Stimulated activated CD8-positive, alpha-beta memory T cell treated with anti-CD3 and anti-CD28 coated beads, Interleukin-15, amount 100 ng/mL, for 4 hours (primary cell): ENCODE measurements at places on chromosomes 13 and 19.
A peak's percentile ranks its signal among the peaks of the same experiment; 100 is the strongest.

DNA sequence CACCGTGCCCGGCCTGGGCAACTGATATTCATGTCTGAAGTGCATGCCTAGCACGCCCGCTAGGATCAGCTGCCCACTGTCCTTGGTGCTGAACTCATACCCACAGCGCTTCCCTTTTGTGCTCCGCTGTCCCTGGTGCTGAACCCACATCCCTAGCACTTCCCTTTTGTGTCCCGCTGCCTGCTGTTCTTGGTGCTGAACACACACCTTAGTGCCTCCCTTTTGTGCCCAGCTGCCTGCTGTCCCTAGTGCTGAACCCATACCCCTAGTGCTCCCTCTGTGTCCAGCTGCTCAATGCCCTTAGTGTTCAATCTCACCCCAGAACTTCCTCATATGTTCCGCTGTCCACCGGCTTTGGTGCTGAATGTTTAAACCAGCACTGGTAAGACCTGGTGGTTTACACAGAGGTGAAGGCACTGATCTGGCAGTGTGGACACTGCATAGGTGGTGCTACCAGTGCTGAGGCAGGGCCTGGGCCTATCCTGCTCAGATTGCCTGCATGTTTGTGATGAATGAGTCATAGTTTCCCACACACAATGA is 26.3 kb upstream of the SIGLEC11 start:
- peak; percentile 22 for DNase-seq

DNA sequence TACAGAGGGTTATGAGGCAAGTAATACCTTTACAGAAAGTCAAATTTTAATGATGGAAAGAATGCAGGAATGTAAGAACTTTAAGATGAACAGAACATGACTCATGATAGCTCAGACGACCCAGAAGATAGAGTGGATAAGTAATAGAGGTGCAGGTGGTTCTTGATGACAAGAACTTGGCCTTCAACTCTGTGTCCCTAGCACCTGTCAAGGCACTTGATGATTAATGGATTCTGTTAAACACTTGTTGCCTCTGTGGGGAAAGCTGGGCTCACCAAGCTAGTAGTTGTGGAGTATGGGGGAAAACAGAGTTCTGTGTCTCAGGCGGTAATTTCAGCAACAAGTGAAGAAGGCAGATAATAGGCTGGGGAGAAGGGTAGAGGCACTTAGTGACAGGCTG is 306.2 kb downstream of the ATP8A2 start:
- no peak for DNase-seq

- DNase-seq, result no peak
These were observed 624 bp downstream of the GPR32 start for GRCh38 chr19:50770888-50771287.

DNA sequence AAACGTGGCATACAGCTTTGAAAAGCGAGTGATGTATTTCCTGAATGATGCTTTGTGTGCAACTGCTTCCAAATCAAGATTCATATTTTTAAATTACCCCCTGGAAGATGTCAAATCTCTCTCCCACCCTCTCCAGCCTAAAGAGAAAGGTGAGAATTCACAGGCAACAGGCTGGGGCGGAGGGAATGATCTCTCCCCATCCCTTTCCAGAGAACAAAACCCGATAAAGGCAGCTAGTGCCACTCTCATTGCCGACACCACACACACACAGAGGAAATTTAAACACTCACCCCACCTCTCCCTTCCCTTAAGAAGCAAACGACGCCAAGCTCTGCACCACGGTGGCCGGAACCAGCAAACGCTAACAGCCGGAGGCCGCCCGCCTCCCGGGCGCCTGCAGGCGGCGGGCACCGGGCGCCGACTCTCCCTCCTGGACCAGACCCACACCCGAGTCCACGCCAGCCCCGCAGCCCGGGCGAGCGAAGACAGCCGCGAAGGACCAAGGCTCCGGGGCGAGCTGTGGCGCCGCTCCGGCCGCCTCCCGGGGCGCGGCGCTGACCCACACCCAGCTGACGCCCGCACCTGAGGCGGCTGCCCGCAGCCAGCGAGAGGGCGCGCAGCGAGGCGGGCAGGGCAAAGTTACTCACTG is 477 bp downstream of the LNX2 start:
- no peak for DNase-seq

GRCh38 chr13:24035411-24035810 is 125.1 kb upstream of the SPATA13 start:
- no peak for DNase-seq

DNA sequence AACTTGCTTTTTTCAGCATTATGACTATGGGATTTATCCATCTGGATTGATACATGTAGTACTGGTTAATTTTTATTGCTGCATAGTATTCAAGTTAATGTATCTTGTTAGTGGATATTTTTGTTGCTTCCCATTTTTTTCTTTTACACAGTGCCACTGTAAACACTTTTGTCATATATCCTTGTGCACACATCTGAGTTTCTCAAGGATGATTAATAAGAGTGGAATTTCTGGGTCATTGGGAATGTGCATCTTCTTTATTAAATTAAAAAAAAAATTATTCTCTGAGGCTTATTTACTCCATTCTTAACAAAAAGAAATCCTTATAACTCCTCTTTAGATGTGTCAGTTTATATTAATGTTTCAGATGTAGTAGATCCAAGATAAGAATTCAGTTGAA is 27.3 kb downstream of the B3GLCT start:
- DNase-seq, result no peak

DNA sequence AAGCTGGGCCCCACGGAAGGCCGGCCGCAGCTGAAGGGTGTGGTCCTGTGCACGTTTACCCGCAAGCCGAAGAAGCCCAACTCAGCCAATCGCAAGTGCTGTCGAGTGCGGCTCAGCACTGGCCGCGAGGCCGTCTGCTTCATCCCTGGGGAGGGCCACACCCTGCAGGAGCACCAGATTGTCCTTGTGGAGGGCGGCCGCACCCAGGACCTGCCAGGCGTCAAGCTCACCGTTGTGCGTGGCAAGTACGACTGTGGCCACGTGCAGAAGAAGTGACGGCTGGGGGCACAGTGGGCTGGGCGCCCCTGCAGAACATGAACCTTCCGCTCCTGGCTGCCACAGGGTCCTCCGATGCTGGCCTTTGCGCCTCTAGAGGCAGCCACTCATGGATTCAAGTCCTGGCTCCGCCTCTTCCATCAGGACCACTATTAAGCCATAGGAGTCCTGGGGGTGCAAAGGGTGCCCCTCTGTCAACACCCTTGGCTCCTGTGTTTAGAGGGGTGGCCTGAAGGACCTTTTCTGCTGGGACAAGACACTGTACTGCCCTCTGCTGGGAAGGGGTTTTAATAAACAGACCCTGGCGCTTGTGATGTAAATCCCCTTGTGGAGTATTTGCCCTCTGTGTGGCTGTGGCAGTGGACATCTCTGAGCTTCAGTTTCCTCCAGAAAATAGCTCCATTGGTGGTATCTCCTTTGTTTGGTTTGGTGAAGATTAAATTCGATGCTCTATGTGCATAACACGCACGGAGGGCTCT is 1.9 kb downstream of the MRPS12 start:
- no peak for DNase-seq

- no peak for DNase-seq
These were observed at the start of gene POSTN for GRCh38 chr13:37598597-37598996. TSS of gene POSTN (minus strand) at chr13:37598768. CDS start at chr13:37598726, 42 bp downstream.

DNA sequence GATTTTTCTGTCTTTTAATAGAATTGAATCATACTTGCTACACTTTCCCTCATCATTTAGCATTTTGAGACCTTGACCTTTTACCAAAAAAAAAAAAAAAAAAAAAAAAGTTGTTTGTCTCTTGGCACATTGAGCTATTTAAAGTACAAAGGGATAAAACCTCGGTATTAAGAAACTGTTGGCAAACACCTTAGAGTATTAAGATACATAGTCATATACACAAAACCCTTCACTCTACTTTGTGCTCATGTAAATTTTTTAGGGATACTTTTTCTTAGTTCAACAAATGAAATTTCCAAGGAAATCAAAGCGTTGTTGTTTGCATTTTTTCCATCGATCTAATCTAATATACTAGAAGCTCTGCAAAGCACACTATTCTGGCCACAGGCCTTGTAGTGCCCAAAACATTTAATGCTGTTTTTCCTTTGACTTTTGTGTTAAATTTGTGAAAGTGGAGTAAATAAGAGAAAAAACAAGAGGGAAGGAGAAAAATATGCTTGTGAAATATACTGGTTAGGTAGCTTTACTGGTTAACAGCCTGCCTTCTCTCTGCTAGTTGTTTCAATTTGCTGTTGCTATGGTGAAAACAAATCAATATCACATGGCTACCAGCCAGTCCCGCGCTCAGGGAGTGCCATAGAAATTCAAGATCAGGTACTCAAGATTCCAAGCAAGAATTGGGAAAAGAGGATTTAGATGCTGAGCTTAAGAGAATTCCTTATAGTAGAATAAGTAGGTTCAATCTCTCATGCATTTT is 2.6 kb downstream of the MBNL2 start:
- DNase-seq, result no peak

- DNase-seq, result no peak
These were observed 19.0 kb downstream of the LAMP1 start for GRCh38 chr13:113315992-113316391.

GRCh38 chr19:2296141-2296540 is 11.8 kb downstream of the LINGO3 start:
- DNase-seq, result no peak

DNA sequence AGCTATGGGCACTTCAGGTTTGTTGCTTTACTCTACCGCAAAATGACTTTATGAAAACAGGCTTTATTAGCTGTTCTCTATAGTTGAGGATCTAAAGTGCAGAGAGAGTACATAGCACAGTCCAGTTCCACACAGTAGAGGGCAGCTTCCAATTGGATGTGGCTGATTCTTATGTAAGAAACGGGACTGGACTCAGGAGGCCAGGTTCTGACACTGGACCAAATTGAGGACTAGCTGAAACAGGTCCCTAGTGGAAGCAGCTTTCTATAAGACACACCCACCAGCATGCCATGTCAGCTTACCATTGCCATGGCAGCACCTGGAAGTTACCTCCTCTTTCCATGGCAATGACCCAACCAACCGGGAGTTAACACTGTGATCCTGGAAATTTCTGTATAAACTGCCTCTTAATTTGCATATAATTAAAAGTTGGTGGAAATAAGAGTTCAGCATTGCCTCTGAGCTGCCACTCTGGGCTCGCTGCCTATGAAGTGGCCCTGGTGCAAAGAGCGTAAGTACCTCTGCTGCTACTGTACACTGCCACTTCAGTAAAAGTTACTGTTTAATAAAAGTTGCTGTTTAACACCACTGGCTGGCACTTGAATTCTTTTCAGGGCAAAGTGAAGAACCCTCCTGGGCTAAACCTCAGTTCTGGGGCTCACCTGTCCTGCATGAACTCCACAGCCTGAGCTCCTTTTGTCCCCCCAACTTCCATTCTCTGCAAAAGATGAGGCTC is 211.9 kb upstream of the SLC10A2 start:
- DNase-seq, result no peak

GRCh38 chr19:45150751-45151281 is 10.0 kb downstream of the NKPD1 start:
- no peak for DNase-seq

DNA sequence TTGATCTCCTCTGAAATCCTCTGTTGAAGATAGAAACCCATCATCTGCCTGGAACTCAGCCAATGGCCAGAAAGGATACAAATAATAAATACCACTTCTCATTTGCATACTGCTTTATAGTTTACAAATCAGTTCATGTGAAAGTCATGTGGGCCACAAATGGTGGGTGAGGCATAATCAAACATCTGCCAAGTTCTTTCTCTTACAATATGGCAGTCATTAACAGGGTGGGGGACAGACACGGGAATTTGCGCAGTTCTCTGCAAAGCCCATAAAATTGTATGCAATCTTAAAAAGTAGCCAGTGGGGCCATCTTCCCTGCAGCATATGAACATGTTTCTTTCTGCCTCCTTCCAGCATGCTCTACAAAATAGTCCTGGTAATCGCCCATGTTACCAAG is 59.6 kb downstream of the NUFIP1 start:
- DNase-seq, result no peak

- DNase-seq, result no peak
These were observed 197.1 kb downstream of the VWA8 start for GRCh38 chr13:41763782-41764181.

GRCh38 chr13:27295096-27295495 is 24.5 kb downstream of the RASL11A start:
- DNase-seq, result no peak

- no peak for DNase-seq
These were observed 2.9 kb downstream of the NUMBL start for GRCh38 chr19:40687525-40688016.

GRCh38 chr19:14603990-14604387 is 21.1 kb downstream of the CLEC17A start:
- no peak for DNase-seq

- DNase-seq, result no peak
These were observed 134.9 kb downstream of the RAP2A start for GRCh38 chr13:97568850-97569249.

DNA sequence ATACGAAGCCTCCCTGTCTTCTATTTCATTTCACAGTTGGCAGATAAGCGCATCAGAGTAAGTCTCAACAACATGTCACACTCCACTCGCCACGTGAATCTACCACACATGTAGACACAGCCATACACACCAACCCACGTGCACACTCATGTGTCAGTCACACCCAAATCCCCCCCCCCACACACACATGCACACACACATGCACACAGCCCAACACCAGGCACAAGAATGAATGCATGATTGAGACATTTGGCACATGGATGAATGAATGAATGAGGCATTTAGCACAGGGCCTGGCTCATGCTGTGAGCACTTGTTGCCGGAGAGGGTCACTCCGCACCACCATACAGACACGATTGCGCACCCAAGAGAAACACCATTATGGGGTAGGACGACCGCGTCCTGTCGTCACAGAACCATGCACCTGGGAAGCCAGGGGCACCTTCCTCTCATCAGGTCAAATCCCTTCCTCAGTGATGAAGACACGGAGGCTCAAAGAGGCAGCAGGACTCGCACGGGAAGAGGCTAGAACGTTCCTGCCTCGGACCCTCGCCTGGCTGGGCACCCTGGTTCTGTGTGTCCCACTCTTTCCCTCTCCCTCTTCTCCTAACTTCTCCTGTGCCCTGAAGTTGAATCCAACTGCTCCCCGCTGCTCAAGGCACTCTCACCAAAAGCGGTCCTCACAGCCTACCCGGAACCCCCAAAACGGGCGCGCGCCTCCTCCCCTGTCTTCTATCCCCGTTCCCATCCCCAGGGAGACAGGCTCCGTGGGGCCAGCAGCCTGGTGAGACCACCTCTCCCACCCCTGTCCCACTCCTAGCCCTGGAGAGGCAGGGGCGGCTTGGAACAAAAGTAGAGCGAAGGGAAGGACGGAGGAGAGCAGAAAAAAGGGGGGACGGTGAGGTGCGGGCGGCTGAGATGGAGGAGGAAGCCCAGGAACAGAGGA is 1.3 kb downstream of the MEIS3 start:
- no peak for DNase-seq

- DNase-seq, result no peak
These were observed 26.9 kb downstream of the GAS6 start for GRCh38 chr13:113836768-113837559.

DNA sequence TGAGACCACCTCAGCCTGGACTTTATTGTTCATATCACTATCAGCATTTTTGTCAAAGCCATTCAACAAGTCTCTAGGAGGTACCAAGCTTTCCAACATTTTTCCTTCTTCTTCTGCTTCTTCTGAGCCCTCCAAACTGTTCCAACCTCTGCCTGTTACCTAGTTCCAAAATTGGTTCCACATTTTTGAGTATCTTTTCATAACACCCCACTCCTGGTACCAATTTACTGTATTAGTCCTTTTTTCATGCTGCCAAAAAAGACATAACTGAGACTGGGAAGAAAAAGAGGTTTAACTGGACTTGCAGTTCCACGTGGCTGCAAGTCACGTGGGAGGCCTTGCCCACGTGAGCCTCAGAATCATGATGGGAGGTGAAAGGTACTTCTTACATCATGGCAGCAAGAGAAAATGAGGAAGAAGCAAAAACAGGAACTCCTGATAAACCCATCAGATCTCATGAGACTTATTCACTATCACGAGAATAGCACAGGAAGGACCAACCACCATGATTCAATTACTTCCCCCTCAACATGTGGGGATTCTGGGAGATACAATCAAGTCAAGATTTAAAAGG is 215.1 kb downstream of the PCDH17 start:
- DNase-seq, result no peak
